ENCODE measurements at places on chromosomes 16 and 17. TPM values are rescaled to one million over a fixed set of nuclear protein-coding genes. Genes with fewer than 3 reads are reported as not detected.

DNA sequence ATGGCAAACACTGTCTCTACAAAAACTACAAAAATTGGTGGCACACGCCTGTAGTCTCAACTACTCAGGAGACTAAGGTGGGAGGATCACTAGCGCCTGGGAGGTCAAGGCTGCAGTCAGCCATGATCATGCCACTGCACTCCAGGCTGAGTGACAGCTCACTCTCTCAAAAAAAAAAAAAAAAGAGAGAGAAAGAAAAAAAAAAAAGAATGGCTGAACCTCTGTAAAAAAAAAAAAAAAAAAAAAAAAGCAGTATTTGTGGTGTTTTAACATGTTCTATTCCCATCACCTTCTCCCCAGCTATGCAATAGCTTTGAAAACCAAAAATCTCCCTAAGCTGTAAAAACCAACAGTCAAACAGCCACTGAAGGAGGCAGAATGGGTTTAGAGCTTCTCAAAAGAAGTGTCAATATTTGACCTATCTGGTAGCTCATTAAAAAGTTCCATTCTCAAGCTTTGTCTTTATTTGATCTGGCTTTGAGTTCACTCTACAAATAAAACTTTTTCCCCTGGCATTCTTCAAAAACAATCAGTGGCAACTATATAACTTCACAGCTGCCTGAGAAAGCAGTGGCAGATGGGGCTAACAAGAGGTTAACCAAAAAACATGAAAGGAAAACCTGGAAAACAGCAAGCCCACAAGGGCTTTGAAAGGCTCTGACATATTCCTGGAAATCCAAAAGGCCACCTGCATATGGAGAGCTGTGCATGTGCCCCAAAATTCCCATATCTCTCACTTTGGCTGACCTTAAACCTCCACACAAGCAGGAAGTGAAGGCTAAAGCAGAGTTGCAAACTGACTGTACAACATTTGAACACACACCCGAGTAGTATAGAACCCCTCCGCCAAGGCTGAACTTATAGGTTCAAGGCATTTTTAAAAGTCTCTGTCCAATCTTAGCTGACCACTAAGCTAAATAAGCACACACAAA lies 36.0 kb downstream of the USP32 start:
- DNase-seq: no peak

- DNase-seq: no peak
These were observed 682 bp downstream of the XAF1 start for GRCh38 chr17:6756425-6757031.

GRCh38 chr17:31787857-31788570 lies 71.0 kb downstream of the COPRS start:
- no peak for DNase-seq

Gene TMC7
- total RNA-seq: 1.6 TPM

All from H7 (cell line).